SJSA1 (cell line): ENCODE measurements at places on chromosomes 2 and 18. TPM values are rescaled to one million over a fixed set of nuclear protein-coding genes. Genes with fewer than 3 reads are reported as not detected.

DNA sequence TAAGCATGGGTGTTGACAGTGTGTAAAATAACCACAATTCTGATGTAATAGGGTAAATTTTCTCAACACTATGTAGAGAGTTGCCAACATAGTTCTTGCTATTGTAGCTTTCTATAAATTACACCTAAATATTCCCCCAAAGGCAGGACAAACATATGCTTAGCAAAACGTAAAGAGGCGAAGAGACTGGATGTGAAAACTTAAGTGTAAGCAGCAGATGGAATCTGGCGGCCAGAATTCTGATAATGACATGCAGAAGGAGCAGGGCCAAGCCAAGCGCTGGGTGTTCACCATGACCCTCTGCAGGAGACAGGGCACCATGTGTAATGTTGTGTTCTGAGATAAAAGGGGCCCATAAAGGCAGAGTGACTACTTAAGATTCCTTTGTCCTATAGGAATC lies 105.2 kb upstream of the ZNF521 start:
- no peak for DNase-seq

DNA sequence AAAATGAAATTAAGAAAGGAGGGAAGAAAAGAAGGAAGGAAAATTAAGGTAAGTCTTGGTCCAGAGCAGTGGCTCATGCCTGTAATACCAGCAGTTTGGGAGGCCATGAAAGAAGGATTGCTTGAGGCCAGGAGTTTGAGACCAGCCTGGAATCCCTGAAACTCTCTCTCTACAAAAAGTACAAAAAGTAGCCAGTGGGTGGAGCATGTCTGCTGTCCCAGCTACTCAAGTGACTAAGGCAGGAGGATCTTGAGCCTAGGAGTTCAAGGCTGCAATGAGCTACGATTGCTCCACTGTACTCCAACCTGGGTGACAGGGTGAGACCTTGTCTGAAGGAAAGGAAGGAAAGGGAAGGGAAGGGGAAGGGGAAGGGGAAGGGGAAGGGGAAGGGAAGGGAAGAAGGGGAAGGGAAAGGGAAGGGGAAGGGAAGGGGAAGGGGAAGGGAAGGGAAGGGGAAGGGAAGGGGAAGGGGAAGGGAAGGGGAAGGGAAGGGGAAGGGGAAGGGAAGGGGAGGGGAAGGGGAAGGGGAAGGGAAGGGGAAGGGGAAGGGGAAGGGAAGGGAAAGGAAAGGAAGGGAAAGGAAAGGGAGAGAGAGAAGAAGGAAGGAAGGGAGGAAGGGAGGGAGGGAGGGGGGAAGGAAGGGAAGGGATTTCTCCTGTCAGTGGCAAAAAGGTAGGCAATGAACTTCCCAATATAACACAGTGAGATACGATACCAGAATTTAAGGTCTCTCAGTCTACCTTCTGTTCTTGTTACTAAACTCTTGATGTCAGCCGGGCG lies 412.8 kb downstream of the CMPK2 start:
- no peak for DNase-seq

- DNase-seq, result no peak
Observed at GRCh38 chr18:34097312-34097711, 127.4 kb downstream of the NOL4 start.

The TRIM43 gene
- not detected in 2 replicates for total RNA-seq

- DNase-seq, result no peak
Observed at GRCh38 chr2:75142081-75142480, 57.2 kb downstream of the TACR1 start.

The WDR33 gene
- total RNA-seq, result 19.7 and 36.6 TPM in 2 replicates

DNA sequence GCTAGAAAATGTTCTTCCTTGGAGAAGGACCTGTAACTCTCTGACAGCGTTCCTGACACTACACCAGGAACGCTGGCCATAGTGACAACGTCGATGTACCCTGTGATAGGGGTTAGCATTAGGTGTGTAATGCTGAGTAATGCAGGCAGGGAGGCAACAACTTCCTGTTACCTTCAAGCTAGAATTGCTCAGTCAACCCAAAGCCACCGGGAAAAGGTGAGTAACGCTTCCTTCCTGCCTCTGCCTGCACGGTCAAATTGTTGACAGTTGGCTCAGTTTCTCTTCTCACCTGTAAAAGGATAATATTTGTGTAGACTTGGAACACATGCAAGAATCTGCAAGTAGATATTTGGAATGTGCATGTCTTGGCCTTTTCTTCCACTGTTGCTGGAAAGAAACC lies 12.7 kb downstream of the FAM110C start:
- DNase-seq, result no peak

The KANSL1L gene
- total RNA-seq, result 17.7 and 32.9 TPM in 2 replicates

DNA sequence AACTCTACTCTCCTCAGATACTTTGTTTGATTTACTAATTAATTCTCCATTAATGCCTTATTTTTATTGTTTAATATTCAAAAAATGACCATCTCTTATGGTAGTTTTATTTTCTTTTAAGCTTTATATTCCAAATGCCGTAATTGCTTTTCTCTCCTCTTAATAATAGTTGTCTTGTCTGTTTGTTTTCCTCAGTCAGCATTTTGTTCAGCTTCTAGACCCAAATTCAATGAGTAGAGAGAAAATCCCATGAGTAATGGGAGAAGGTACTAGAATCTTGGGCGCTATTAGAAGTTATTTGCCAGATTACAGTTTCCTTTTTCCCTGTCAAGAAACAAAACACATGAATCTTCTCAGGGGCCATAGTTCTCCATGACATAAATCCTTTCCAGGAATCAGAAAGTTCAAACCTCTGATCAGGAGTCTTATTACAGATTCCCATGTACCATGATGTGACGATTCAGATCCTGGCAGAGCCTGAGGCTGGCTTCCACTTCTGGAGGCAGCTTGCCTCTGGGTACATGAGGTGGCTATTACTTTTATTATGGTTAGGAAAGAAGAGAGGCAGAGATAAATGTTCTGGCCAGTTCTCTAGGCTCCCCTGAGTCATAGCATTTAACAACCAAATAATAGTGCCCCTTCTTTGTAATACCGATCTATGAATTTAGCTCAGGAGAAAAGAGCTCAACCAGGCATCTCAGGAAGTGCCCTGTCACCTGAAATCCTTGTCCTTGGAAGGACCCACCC lies 485.1 kb upstream of the SETBP1 start:
- no peak for DNase-seq

GRCh38 chr2:190449925-190450324 lies 41.8 kb downstream of the MFSD6 start:
- DNase-seq, result no peak

The HOXD10 gene
- total RNA-seq, result not detected in 2 replicates

- no peak for DNase-seq
Observed at GRCh38 chr18:45962866-45963265, 4.3 kb downstream of the EPG5 start.

- no peak for DNase-seq
Observed at GRCh38 chr2:38836791-38837190, 38.9 kb downstream of the DHX57 start.

The SLC19A3 gene
- total RNA-seq, result not detected in 2 replicates

DNA sequence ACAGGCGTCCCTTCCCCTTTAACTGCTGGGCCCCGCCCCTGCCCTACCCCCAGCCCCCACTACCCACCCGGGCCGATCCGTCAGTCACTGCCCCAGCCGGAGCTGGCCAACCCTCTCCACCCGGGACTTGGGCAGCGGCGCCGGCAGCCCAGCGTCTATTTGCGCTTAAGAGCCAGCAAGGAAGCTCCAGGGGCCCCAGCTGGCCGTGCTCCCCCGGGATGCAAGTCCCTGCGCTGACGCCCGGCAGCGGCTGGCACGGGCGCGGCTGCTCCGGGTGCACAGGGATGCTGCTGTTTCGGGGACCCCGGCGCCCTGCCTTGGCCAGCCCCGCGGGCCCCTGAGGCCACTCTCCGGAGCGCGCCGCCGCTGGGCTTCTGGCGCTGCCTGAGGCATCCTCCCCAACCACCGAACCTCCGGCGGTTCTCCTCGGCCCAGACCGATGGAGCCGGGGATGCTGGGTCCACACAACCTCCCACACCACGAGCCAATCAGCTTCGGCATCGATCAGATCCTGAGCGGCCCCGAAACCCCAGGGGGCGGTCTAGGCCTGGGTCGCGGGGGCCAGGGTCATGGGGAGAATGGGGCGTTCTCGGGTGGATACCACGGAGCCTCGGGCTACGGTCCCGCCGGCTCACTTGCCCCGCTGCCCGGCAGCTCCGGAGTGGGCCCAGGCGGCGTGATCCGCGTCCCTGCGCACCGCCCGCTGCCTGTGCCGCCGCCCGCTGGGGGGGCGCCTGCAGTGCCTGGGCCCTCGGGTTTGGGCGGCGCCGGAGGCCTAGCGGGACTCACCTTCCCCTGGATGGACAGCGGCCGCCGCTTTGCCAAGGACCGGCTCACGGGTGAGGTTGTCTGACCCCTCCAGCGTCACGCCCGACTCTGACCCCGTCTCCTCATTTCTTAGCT lies at the start of gene TLX2:
Gene TLX2, plus strand, starts transcription at position 83 of the 903 bp plus-strand sequence. Its CDS starts 357 bp downstream, at position 440.
- no peak for DNase-seq

DNA sequence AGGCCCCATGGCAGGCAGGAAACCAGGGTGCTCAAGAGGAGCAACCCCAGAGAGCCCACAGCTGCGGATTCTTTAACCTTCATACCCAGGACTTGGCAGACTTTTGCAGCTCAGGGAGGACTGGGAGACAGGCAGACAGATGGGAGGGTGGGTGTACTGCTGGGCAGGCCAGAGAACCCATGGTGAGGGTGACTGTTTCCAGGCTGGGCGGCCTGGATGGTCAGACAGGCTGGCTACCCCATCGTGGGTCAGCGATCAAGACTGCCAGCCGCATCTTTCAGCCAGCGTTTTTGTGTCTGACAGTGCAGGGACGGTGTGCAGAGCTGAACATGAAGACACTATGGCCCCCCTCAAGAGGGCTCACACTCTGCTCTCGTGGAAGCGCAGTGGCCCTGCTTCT lies 82.2 kb downstream of the MARCO start:
- DNase-seq, result no peak

GRCh38 chr2:72887740-72888437 lies 681 bp downstream of the SPR start:
- peak; percentile 92 for DNase-seq

The NAT8 gene
- not detected in 2 replicates for total RNA-seq

DNA sequence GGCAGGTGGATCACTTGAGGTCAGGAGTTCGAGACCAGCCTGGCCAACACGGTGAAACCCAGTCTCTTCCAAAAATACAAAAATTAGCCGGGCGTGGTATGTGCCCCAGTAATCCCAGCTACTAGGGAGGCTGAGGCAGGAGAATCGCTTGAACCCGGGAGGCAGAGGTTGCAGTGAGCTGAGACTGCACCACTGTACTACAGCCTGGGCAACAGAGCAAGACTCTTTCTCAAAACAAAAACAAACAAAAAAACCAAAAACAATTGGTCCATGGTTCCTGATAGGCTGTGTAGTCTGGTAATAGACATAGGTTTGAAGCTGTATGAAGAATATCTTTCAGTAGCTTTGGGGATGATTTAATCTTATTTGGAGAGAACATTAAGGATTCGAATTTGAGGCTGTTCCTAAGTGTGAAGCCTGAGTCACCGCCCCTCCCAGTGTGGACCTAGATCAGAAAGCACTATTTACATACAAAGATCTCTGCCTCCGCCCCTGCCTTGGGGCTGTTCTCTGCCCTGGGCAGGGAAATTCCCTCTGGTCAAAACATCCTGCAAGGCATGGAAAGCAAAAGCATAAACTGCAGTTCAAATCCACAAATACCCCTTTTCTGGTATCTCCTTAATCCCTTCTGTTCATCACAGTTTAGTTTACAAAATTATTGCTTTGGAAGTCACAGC lies 52.8 kb upstream of the PMAIP1 start:
- DNase-seq, result peak; percentile 79

The DUSP28 gene
- total RNA-seq, result 3.9 and 8.6 TPM in 2 replicates

- DNase-seq, result no peak
Observed at GRCh38 chr2:159890551-159891266, 92.7 kb upstream of the CD302 start.

DNA sequence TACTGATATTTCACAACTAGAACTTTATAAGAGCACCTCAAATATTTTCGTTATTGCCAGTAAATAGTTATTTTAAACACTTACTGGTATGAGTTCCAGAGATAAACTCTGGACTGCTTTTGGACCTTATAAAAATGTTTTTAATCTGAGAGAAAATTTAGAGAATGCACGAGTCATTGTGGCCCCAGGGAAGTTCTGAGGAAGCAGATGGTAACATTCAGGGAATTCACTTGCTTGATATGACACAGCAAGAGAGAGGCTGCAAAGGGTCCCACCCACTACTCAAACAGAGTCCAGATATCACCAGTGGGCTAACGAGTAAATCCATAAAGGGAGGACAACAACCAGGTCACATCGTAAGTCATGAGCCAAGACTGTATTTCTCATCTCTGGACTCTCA lies 526.8 kb downstream of the TDRD15 start:
- DNase-seq, result no peak

DNA sequence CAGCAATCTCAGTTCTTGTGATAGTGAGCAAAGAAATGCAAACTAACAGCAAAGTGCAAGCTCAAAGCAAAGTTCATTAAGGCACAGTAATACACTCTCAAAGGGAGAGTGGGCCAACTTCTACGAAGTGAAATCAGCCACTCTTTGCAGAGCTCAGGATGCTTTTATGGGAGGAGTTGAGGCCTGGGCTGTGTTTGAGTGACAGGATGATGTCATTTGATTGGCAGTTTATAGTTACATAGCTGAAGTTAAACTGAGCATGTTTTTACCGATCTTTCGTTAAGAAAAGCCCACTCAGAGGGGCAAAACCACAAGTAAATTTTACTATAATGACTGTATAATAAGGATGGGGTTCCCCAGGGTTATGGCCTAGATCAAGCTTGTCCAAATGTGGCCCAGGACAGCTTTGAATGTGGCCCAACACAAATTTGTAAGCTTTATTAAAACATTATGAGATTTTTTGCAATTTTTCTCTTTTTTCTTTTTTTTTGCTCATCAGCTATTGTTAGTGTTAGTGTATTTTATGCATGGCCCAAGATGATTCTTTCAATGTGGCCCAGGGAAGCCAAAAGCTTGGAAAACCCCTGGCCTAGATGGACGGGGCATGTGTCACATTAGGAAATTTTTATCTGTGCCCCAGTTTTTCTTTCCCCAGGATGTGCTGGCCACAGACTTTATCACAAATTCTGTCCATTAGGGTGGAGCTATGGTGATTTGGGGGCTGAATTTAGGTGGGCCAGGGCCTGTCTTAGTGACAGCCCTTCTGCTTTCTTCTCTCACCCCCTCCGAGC lies 8.3 kb upstream of the DNAH7 start:
- no peak for DNase-seq

The GKN2 gene
- total RNA-seq, result not detected in 2 replicates

GRCh38 chr2:34529965-34530364 lies 930.9 kb upstream of the FAM98A start:
- no peak for DNase-seq

DNA sequence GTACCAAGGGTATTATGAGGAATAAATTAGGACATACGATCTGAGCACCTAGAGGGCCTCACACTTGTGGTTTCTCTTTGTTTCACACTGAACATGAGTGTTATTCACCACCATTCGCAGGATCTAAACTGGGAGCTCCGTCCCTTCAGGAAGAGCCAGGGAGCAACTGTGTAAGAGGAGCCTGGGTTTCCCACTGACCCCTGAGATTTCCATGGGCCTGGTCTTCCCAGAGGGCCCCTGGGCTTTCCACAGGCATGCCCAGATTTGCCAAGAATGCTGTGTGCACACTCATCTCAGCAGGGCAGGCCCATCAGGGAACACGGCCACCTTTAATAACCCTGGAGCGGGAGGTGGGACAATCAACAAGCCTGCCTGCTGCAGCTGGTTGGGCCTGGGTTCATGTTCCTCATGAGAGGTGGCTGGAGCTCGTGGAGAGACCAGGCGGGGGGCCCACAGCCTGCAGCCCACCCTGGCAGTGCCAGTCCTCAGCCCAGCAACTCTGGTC lies 416.8 kb upstream of the MYT1L start:
- DNase-seq, result no peak

The UGT1A4 gene
- total RNA-seq, result not detected in 2 replicates

The C2orf78 gene
- 0.03 TPM in 1 of 2 replicates, not detected in the other for total RNA-seq

- DNase-seq, result no peak
Observed at GRCh38 chr18:22033085-22033484, 136.3 kb upstream of the GATA6 start.

The GALR1 gene
- not detected in 2 replicates for total RNA-seq

The TMEM247 gene
- total RNA-seq, result not detected in 2 replicates

The DOCK10 gene
- 32.6 and 42.4 TPM in 2 replicates for total RNA-seq
